Bladder microvascular endothelial cell (primary cell): ENCODE measurements at places on chromosomes 16 and 17. TPM values are rescaled to one million over a fixed set of nuclear protein-coding genes. Genes with fewer than 3 reads are reported as not detected.

Gene CPHXL
- not detected in 2 replicates for total RNA-seq

Gene KRTAP2-2
- not detected in 2 replicates for total RNA-seq

Gene HOXB6
- 9.9 and 10.2 TPM in 2 replicates for total RNA-seq

Gene EVI2A
- total RNA-seq: 0.16 and 0.19 TPM in 2 replicates

Gene KRT16
- 0.19 and 0.65 TPM in 2 replicates for total RNA-seq

Gene ZNF174
- total RNA-seq: 4.8 and 4.9 TPM in 2 replicates

Gene SLC5A10
- total RNA-seq: under 0.01 TPM in 1 of 2 replicates, not detected in the other

Gene RNF166
- total RNA-seq: 10.5 and 11.9 TPM in 2 replicates

Gene ST6GALNAC1
- total RNA-seq: not detected in 2 replicates

Gene SECTM1
- total RNA-seq: 2.2 and 3.9 TPM in 2 replicates

Gene PYY
- total RNA-seq: not detected in 2 replicates

Gene KCNG4
- not detected in 2 replicates for total RNA-seq

Gene RNF43
- not detected in 2 replicates for total RNA-seq

Gene DNAI2
- not detected in 2 replicates for total RNA-seq

Gene KRTAP4-9
- total RNA-seq: not detected in 2 replicates

Gene SLC38A8
- not detected in 2 replicates for total RNA-seq

Gene ABCC11
- not detected in 2 replicates for total RNA-seq

Gene TMEM114
- not detected in 2 replicates for total RNA-seq

Gene SCPEP1
- total RNA-seq: 29.5 and 31.4 TPM in 2 replicates

Gene UBALD2
- 6.8 and 8.9 TPM in 2 replicates for total RNA-seq

Gene ACSM2A
- total RNA-seq: 0.06 and 0.16 TPM in 2 replicates

Gene TEX19
- total RNA-seq: not detected in 2 replicates

Gene MYL4
- total RNA-seq: 0.82 and 1.6 TPM in 2 replicates

Gene ALDH3A1
- total RNA-seq: 0.38 and 0.65 TPM in 2 replicates

Gene ZNF276
- 16.4 and 31.5 TPM in 2 replicates for total RNA-seq

Gene SCIMP
- total RNA-seq: not detected in 2 replicates

Gene PRDM7
- not detected in 2 replicates for total RNA-seq

Gene KRTAP1-5
- total RNA-seq: not detected in 2 replicates

Gene USP36
- 10.8 and 31.9 TPM in 2 replicates for total RNA-seq

Gene KRT40
- total RNA-seq: not detected in 2 replicates

Gene HS3ST2
- total RNA-seq: not detected in 2 replicates

Gene GAS7
- total RNA-seq: 0.49 and 3.7 TPM in 2 replicates

Gene OR1F1
- total RNA-seq: not detected in 2 replicates

Gene MYH2
- total RNA-seq: not detected in 2 replicates

Gene KRTAP29-1
- total RNA-seq: not detected in 2 replicates
